Breast epithelium (tissue), 4 donors: ENCODE measurements at places on chromosomes 4 and X. TPM values are rescaled to one million over a fixed set of nuclear protein-coding genes. Genes with fewer than 3 reads are reported as not detected.
A peak's percentile ranks its signal among the peaks of the same experiment; 100 is the strongest.

GRCh38 chrX:78357342-78358055 lies 30.1 kb upstream of the CYSLTR1 start:
- H3K36me3 ChIP-seq, result no peaks in the 10 kb centered on the region
- H3K4me1 ChIP-seq, result no peaks in the 10 kb centered on the region
- no peak for DNase-seq
- H3K27ac ChIP-seq, result no peak overlapping the region
- H3K4me3 ChIP-seq, result no peak overlapping the region
- H3K27me3 ChIP-seq, result no peaks in the 10 kb centered on the region

DNA sequence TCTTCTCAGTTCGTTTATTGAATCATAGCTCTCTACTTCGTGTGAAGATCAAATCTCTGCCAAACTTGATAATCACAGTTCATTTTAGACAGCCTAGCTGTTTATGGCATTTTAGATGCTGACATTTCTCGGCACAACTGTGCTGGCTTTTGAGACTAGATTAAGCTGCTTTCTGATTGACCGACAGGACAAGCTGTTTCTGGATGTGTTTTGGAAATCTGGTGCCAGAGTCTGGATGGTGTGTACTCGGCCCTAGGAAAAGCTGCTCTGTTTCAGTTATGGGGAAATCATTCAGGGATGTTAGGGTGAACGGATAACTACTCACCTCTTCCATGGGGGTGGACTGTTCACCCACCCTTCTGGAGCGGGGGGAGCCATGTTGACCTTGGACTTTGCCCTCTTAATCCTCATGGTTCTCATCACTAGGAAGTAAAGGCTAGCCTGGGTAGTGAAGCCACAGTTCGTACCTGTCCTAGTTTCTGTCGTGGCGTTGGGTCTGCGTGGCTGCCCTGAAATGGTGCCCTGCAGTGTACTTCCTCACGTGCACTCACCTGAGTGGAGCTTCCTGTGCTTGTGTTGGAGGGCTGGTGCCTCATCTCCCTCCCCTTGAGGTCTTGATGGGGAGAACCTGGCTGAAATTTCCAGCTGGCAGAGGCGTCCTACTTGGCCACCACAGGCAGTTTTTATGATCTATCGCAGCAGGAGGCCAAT lies 13.7 kb upstream of the WDR1 start:
- no peaks in the 10 kb centered on the region for H3K36me3 ChIP-seq
- no peak overlapping the region for H3K4me3 ChIP-seq
- H3K27me3 ChIP-seq, result no peaks in the 10 kb centered on the region
- DNase-seq, result no peak
- H3K27ac ChIP-seq, result no peak overlapping the region

DNA sequence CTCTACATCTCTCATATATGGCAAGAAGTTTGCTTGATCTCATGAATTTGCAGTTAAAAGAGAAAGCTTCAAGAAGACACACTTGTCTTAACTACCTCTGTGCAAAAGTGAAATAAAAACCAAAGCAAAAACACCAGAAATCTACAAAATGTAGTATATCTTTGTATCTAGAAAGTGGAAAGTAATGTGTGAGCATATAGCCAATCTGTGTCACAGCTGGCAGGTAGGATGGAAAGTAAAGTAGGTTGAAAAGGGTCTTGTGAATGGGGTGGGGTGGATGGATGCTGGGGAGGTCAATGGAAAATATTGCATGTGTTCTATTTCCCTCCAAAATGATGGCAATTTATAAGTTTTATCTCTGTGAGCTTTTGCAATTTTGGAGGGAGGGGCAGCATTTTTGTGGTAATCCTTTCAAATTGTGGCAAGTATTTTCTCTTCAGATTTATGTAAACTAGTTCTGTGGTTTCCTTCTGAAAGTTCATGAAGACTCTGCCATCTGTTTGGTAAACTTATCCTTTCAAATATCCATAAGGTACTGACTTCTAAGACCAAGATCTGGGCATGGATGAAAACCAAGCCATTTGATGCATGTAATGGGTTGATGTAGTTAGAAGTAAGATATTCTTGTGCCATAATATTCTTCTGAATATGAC lies 215.9 kb upstream of the GIMD1 start:
- H3K4me1 ChIP-seq, result no peaks in the 10 kb centered on the region
- H3K36me3 ChIP-seq, result no peaks in the 10 kb centered on the region
- DNase-seq, result no peak
- no peaks in the 10 kb centered on the region for H3K27me3 ChIP-seq
- H3K27ac ChIP-seq, result no peak overlapping the region
- H3K4me3 ChIP-seq, result no peak overlapping the region

GRCh38 chr4:143668930-143669552 lies 31.4 kb downstream of the FREM3 start:
- H3K4me1 ChIP-seq, result no peaks in the 10 kb centered on the region
- no peak for DNase-seq
- H3K27me3 ChIP-seq, result no peaks in the 10 kb centered on the region
- no peak overlapping the region for H3K27ac ChIP-seq
- H3K4me3 ChIP-seq, result no peak overlapping the region
- H3K36me3 ChIP-seq, result no peaks in the 10 kb centered on the region

GRCh38 chr4:77203380-77204197 lies 46.6 kb downstream of the CCNG2 start:
- H3K4me3 ChIP-seq, result no peak overlapping the region
- no peaks in the 10 kb centered on the region for H3K36me3 ChIP-seq
- no peak overlapping the region for H3K27ac ChIP-seq
- DNase-seq, result peak; percentile 50

- H3K36me3 ChIP-seq, result no peaks in the 10 kb centered on the region
- no peaks in the 10 kb centered on the region for H3K4me1 ChIP-seq
- H3K27ac ChIP-seq, result no peak overlapping the region
- no peak overlapping the region for H3K4me3 ChIP-seq
- DNase-seq, result no peak
- H3K27me3 ChIP-seq, result no peaks in the 10 kb centered on the region
These were observed 106.9 kb downstream of the FAM53A start for GRCh38 chr4:1576961-1577821.

DNA sequence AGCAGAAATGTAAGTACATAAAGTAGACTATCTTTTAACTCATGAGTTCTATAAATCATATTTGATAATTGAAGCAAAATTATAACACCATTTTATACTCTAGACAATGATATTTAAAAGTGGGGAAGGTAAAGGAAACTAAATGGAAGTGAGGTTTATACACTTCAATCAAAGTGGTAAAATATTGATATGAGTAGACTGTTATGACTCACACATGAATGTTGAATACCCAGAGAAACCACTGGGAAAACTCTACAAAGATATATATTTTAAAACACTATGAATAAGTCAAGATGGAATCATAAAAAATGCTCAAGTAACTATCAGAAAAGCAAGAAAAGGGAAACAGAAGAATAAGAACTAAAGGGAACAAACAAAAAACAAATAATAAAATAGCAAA lies 8.4 kb downstream of the VSIG1 start:
- DNase-seq, result no peak
- H3K27me3 ChIP-seq, result peaks cover 52% of the 10 kb centered on the region
- no peaks in the 10 kb centered on the region for H3K4me1 ChIP-seq
- H3K4me3 ChIP-seq, result no peak overlapping the region
- no peak overlapping the region for H3K27ac ChIP-seq

The ITM2A gene
- 149 TPM for total RNA-seq

The PITX2 gene
- 0.33 TPM for total RNA-seq

GRCh38 chr4:179112441-179113170 lies 1670.4 kb upstream of the AGA start:
- DNase-seq, result no peak
- H3K27ac ChIP-seq, result no peak overlapping the region
- H3K4me1 ChIP-seq, result no peaks in the 10 kb centered on the region
- no peak overlapping the region for H3K4me3 ChIP-seq

The TLR2 gene
- 76.8 TPM for total RNA-seq

DNA sequence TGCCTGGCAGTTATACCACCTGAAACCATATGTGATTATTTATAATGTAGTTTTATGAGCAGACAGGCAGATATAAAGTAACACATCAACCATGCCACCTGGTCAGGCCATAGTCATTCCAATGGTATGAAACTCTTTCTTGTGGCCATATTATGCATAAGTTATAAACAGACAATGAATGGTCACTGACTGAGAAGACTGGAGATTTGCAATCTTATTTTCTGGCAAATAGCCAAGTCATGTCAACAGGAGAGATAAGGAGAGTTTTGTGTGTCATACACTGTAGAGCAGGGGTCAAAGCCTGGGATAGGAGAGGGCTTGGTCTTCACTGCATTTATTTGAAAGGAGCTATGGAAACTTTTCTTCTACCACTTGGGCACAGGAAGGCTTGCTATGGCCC lies 29.5 kb downstream of the SORBS2 start:
- H3K4me3 ChIP-seq, result no peak overlapping the region
- no peak overlapping the region for H3K27ac ChIP-seq
- H3K36me3 ChIP-seq, result no peaks in the 10 kb centered on the region
- DNase-seq, result no peak
- H3K27me3 ChIP-seq, result no peaks in the 10 kb centered on the region

DNA sequence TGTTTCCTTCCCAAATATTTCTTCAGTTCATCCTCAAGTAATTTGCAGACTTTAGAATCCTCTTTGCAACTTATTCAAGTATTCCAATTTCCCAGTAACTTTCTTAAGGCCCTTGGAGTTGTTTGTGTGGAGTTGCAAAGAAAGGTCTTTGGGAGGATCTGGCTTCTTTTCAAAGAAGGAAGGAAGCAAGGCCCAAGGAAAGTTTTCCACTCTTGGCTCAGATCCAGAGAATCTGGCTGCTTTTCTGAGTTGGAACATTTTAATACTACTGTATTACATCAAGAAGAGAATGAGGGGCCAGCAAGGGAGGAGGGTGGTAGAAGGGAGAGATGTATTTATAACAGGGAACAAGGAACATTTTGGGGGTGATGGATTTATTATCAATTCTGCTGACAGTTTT lies 10.5 kb downstream of the CDX4 start:
- H3K4me1 ChIP-seq, result no peaks in the 10 kb centered on the region
- H3K27ac ChIP-seq, result no peak overlapping the region
- no peak overlapping the region for H3K4me3 ChIP-seq
- H3K36me3 ChIP-seq, result no peaks in the 10 kb centered on the region
- peaks cover 8% of the 10 kb centered on the region for H3K27me3 ChIP-seq
- DNase-seq, result no peak

The TEX11 gene
- not detected for total RNA-seq

DNA sequence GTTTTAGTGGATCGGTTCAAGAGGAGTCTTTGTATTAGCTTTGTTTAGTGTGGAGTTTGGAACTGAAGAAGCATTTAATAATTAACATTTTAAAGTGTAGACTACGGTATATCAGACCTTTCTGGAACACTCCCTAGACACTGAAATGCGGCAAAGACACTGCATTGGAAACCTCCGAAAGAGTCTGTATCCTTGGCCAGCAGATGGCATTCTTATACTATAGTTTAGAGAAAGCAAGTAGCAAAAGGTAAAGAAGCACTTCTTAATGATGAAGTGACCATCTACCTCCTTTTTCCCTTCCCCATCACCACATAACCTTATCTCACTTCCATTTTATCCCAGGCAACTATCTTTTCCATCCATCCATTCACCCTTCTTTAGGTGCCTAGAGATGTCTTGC lies 7.6 kb downstream of the FABP2 start:
- no peaks in the 10 kb centered on the region for H3K4me1 ChIP-seq
- no peaks in the 10 kb centered on the region for H3K27me3 ChIP-seq
- no peaks in the 10 kb centered on the region for H3K36me3 ChIP-seq
- no peak for DNase-seq
- no peak overlapping the region for H3K27ac ChIP-seq
- H3K4me3 ChIP-seq, result no peak overlapping the region
